ENCODE measurements at places on chromosomes 6 and 20.

DNA sequence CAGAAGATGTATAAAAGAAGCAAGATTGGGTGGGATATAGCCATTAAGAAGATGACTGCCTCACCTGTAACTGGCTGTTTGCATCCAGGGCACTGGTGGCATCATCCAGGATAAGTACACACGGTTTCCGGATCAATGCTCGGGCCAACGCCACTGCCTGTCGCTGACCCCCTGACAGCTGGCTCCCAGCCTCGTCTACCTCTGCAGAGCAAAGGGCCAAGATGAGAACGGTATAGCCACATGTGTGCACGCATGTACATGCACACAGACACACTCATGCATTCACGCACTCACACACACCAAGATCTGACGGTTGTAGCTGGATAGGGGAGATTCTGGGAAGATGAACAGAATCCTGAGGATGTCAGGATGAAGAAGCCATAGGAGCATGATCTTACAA, 3.2 kb upstream of the PSMB8 start:
- peaks cover 7% of the 10 kb centered on the region for H3K4me1 ChIP-seq
- DNase-seq, result no peak
- H3K4me3 ChIP-seq, result no peak overlapping the region
- H3K27ac ChIP-seq, result no peak overlapping the region
- no peaks in the 10 kb centered on the region for H3K36me3 ChIP-seq

GRCh38 chr20:753897-754635, 14.2 kb downstream of the SLC52A3 start:
- no peaks in the 10 kb centered on the region for H3K36me3 ChIP-seq
- no peak overlapping the region for H3K27ac ChIP-seq
- DNase-seq, result no peak
- no peak overlapping the region for H3K4me3 ChIP-seq

- peaks cover 1% of the 10 kb centered on the region for H3K4me1 ChIP-seq
- DNase-seq, result no peak
- H3K36me3 ChIP-seq, result no peaks in the 10 kb centered on the region
- no peaks in the 10 kb centered on the region for H3K27me3 ChIP-seq
These were observed 685.3 kb upstream of the MARCKS start for GRCh38 chr6:113171882-113172281.

- no peaks in the 10 kb centered on the region for H3K27me3 ChIP-seq
- DNase-seq, result no peak
These were observed 233.9 kb downstream of the ERMARD start for GRCh38 chr6:169985121-169986015.

- no peak overlapping the region for H3K4me3 ChIP-seq
- no peaks in the 10 kb centered on the region for H3K36me3 ChIP-seq
- H3K4me1 ChIP-seq, result no peaks in the 10 kb centered on the region
These were observed 501.7 kb downstream of the UTRN start for GRCh38 chr6:144786825-144787224.

DNA sequence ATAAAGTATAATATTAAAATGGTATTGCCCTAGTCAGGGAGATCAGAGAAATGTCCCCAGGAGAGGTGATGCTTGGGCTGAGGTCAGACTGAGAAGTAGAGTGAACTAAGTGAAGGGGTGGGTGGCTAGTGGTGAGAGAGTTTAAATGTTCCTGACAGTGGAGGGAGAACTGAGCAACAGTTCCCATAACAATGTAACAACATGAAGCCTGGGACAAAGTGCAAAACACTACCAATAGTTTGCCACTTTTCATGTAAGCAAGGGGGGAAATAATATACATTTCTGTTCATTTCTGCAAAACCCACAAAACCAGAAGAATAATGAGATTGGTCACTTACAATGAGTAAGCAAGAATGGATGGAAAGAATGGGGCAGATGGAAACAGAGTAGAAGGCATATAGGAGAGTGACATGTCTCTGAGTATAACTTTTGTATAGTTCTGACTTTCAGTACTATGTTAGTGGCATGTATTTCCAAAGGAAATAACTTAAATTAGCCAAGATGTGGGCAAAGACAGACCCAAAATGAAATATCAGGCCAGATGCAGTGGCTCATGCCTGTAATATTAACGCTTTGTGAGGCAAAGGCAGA, 13.3 kb upstream of the FAXC start:
- H3K4me3 ChIP-seq, result no peak overlapping the region
- H3K27me3 ChIP-seq, result no peaks in the 10 kb centered on the region
- no peak overlapping the region for H3K27ac ChIP-seq
- no peak for DNase-seq

DNA sequence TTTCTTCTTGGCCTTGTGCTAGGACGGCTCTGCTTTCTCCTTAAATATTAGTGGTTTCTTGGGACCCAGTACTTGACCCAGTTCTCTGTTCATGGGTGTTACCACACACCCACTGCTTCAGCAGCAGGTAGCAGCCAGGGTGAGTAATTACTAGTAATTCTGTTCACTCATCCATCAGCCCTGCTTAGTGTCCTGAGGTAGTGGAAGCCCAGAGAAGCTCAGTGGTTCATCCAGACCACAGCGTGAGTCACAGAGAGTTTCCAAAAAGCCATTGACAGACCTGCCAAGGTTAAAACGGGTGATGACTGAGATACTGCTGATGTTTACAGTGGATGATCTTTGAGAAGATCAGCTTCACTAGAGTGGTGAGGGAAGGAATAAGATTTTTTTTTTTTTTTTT, 51.7 kb upstream of the HINT3 start:
- no peaks in the 10 kb centered on the region for H3K36me3 ChIP-seq
- H3K4me1 ChIP-seq, result no peaks in the 10 kb centered on the region
- H3K27ac ChIP-seq, result no peak overlapping the region
- DNase-seq, result no peak
- H3K27me3 ChIP-seq, result no peaks in the 10 kb centered on the region

GRCh38 chr20:46546936-46547335, 3.5 kb downstream of the OCSTAMP start:
- H3K4me3 ChIP-seq, result no peak overlapping the region
- H3K27me3 ChIP-seq, result no peaks in the 10 kb centered on the region
- no peak for DNase-seq
- no peaks in the 10 kb centered on the region for H3K4me1 ChIP-seq
- no peaks in the 10 kb centered on the region for H3K36me3 ChIP-seq

DNA sequence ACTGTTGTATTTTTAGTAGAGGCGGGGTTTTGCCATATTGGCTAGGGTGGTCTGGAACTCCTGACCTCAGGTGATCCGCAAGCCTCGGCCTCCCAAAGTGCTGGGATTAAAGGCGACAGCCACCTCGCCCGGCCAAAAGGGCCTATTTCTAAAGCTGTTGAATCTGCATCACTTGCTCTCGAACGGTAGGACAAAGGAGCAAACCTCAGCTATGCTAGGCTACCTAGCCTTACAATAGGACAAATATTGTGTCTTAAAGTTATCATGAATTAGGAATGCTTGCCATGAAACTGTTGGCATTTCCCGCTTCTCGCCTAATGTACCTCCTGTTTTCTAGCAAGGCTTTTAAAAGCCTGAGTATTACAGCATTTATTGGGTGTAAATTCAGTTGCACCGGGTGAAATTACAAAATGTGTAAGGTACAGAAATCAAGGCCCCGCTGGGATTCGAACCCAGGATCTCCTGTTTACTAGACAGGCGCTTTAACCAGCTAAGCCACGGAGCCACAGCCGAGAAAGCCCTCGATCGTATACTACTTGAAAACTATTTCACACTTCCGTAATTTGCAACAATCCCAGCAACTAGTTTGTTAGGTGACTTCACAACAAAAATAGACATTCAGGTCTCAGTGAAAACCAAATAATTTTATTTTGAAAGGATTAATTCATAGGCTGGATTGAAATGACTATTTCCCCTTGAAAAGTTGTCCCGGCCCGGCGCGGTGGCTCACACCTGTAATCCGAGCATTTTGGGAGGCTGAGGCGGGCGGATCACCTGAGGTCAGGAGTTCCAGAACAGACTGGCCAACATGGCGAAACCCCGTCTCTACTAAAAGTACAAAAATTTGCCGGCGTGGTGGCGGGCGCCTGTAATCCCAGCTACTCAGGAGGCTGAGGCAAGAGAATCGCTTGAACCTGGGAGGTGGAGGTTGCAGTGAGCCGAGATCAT, 211.6 kb upstream of the ZNF184 start:
- H3K27me3 ChIP-seq, result no peaks in the 10 kb centered on the region
- H3K4me3 ChIP-seq, result no peak overlapping the region
- no peak overlapping the region for H3K27ac ChIP-seq
- peaks cover 1% of the 10 kb centered on the region for H3K4me1 ChIP-seq
- peak; percentile 59 for DNase-seq

DNA sequence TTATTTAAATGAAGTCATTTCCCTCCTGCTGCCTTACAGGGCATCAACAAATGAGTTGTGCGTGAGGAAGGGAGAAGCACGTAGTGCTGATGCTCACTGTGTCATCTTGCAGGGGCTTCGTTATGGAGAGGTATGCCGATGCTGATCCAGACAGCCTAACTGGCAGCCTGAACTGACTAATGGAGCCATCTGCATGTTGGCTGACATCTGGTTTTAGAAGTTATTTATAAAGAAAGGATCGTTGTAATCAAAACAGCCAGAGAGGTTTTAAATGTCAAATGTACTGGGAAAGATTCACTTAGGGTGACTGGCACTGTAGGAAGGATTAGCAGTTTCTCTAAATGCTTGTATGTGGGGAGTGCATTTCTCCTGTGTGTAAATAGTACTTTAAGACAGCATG, 54.6 kb downstream of the FARS2 start:
- H3K27ac ChIP-seq, result no peak overlapping the region
- H3K27me3 ChIP-seq, result no peaks in the 10 kb centered on the region
- H3K36me3 ChIP-seq, result no peaks in the 10 kb centered on the region
- no peak for DNase-seq
- H3K4me1 ChIP-seq, result no peaks in the 10 kb centered on the region

DNA sequence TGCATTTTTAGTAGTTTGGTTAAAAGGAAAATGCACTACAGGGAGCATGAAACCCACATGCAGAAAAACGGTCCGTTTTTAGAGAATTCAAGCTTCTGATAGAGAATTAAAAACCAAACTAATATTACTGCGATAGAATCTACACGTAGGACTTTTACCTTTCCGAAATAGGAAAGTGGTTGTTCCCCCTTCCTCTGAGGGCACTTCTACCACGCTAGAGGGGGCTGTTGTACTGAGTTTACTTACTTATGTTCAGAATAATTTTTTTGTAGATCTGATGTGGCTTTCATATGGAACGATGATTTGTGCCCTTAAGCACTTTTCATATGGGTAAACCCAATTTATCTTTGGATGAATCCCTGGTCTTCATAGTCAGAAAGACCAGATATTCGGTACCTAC, 264.3 kb upstream of the PLN start:
- peak; percentile 62 for DNase-seq
- H3K4me1 ChIP-seq, result no peaks in the 10 kb centered on the region
- H3K27ac ChIP-seq, result no peak overlapping the region
- H3K4me3 ChIP-seq, result no peak overlapping the region
- no peaks in the 10 kb centered on the region for H3K36me3 ChIP-seq
- no peaks in the 10 kb centered on the region for H3K27me3 ChIP-seq

DNA sequence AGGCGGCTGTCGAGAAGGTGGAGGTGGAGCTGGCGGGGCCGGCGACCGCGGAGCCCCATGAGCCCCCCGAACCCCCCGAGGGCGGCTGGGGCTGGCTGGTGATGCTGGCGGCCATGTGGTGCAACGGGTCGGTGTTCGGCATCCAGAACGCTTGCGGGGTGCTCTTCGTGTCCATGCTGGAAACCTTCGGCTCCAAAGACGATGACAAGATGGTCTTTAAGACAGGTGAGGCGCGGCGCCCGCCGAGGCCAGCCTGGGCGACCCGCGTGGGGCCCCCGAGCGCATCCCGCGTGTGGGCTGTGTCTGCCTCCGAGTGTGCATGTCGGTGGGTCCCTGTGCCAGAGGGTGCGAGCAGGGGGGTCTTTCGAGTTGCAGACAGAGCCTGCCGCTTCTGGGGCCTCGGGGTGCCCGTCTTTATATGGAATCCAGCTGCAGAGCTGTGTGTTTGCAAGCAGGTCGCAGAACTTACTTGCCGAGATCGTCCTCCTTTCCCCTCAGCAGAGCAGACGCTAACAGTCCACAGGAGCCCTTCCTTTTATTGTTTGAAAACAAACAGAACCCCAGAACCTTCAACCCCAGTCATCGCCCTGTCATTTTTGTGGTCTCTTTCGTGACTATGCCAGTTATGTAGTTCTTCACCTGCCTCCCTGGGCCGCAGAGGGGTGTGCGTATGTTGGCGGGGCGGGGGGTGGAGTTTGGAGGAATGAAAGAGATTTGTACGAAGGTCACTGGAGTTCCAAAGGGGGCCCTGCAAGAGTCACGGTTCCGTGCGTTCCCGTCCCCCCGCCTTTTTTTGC, 766 bp downstream of the SLC16A10 start:
- no peaks in the 10 kb centered on the region for H3K36me3 ChIP-seq
- DNase-seq, result peak; percentile 43
- H3K27ac ChIP-seq, result no peak overlapping the region
- no peaks in the 10 kb centered on the region for H3K4me1 ChIP-seq
- peak overlapping the region; percentile 53 for H3K4me3 ChIP-seq

GRCh38 chr6:26183237-26183580, 96.0 kb downstream of the HFE start:
- H3K27ac ChIP-seq, result no peak overlapping the region
- H3K27me3 ChIP-seq, result no peaks in the 10 kb centered on the region
- peak overlapping the region; percentile 46 for H3K4me3 ChIP-seq

Measured in ovary (tissue), 10 donors.